ENCODE measurements at places on chromosomes 4 and X. TPM values are rescaled to one million over a fixed set of nuclear protein-coding genes. Genes with fewer than 3 reads are reported as not detected.

The NAA11 gene
- total RNA-seq: not detected

The TCEAL9 gene
- 90.7 TPM for total RNA-seq

The ANOS1 gene
- total RNA-seq: 70.8 TPM

The SPON2 gene
- total RNA-seq: 0.62 TPM

The PRKG2 gene
- 3.1 TPM for total RNA-seq

The SPARCL1 gene
- 0.81 TPM for total RNA-seq

The MAGEA2B gene
- not detected for total RNA-seq

The MTMR8 gene
- 5.1 TPM for total RNA-seq

The TXK gene
- total RNA-seq: not detected

The NR3C2 gene
- 0.22 TPM for total RNA-seq

The ATOH1 gene
- 0.55 TPM for total RNA-seq

The KDM5C gene
- total RNA-seq: 69.3 TPM

DNA sequence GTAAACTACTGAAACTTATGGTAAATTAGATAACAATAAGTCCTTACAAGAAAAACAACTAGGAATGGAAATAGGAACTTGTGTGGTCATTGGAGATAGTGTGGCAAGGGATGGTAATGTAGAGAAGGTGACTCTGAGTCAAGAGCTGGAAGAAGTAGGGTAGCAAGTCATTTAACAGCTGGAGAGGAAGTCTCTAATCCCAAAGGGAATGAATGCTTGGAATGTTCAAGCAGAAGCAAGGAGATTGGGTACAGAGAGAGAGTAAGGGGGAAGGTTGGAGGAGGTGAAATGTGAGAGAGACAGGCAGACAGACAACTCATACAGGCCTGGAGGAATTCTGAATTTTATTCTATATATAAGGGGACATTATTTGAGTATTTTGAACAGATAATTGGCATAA lies 260.6 kb upstream of the MAD2L1 start:
- peak; percentile 5 for DNase-seq

- DNase-seq: no peak
These were observed 26.3 kb downstream of the TBCK start for GRCh38 chr4:106289737-106290136.

GRCh38 chr4:61734409-61734808 lies 534.3 kb downstream of the ADGRL3 start:
- DNase-seq: no peak

GRCh38 chr4:16225863-16226815 lies at the start of gene TAPT1:
TSS of gene TAPT1 (minus strand) at chr4:16226471. CDS start at chr4:16226457, 14 bp downstream.
- DNase-seq: peak; percentile 92

DNA sequence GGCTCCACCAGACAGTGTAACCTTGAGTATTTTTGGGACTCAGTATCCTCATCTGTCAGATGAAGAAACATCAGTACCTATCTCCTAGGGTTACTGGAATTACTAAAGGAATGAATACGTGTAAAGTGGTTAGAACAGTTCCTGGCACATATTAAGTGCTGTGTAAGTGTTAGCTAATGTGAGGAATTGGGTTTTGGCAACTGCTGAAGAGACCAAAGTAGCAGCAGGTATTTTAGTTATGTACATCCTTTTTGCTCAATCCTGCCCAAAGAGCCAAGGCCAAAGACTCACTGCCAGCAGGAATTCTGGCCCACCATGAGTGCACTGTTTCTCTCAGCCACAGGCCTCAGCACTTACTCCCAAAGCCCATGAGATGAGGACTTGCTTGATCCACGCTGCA lies 16.7 kb upstream of the MCF2 start:
- DNase-seq: no peak

DNA sequence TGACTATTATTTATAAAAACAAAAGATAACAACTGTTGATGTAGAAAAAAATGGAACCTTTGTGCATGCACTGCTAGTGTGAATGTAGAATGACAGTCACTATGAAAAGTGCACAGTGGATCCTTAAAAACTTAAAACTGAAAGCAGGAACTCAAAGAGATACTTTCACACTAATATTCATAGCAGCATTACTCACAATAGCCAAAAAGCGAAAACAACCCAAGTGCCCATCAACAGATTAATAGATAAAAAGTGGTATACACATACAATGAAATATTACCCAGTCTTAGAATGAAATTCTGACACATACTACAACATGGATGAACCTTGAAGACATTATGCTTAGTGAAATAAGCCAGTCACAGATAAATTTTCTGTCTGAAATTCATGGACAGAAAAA lies 23.8 kb downstream of the CENPC start:
- DNase-seq: no peak

DNA sequence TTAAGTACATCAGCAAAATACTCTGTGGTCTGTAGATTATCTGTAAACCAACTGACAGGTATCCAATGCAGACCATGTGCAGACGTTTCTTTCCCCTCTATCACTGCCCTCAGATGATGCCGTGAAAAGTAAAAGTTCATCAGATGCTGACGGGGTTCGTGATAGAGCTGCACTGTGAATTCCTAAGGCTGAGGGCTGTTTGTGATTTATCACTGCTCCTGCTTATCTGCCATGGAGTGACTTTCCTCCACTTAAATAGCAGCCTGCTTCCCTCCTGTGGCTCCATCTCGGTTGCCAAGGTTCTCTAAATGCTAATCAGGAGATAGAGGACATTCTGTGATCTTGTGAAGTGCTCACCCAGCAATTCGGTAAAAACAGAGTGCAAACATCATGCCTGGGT lies 89.3 kb upstream of the SRD5A3 start:
- DNase-seq: no peak

- DNase-seq: no peak
These were observed 10.3 kb upstream of the LSM6 start for GRCh38 chr4:146165221-146165620.

DNA sequence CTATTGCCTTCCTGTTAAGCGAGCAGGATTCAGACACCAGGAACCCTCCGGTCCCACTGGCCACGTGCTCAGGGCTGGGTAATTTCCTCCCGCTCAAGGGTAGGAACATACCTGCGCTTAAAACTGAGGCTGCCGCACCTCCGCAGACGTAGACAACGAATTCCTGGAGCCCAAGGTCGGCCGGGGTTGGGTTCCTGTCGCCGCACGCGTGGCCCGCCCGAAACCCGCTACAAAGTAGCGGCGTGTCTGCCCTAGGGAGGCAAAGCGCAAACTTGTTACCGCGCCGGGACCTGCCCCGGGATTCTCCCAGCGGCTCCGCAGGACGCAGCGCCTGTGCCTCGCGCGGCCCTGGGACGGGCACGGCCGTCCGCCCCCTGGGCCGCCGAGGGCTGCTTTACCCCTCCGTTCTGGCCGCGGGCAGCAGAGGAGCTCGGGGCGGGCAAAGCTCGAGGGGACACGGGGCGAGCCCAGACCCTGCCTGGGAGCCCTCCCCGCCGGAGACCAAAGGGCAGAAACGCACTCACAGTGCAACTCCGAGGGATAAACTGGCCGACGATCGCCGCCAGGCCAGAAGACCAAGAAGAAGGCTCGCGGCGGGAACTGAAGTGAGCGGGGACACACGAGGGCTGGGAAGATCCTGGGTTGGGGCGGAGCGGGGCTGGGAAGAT lies at the start of gene ERVMER34-1:
Gene ERVMER34-1 (minus strand): TSS at position 607 of the 668 bp plus-strand sequence. CDS start 5,905 bp downstream, outside the sequence.
- peak; percentile 77 for DNase-seq

- DNase-seq: no peak
These were observed 39.6 kb downstream of the DDX60L start for GRCh38 chr4:168440442-168441264.

DNA sequence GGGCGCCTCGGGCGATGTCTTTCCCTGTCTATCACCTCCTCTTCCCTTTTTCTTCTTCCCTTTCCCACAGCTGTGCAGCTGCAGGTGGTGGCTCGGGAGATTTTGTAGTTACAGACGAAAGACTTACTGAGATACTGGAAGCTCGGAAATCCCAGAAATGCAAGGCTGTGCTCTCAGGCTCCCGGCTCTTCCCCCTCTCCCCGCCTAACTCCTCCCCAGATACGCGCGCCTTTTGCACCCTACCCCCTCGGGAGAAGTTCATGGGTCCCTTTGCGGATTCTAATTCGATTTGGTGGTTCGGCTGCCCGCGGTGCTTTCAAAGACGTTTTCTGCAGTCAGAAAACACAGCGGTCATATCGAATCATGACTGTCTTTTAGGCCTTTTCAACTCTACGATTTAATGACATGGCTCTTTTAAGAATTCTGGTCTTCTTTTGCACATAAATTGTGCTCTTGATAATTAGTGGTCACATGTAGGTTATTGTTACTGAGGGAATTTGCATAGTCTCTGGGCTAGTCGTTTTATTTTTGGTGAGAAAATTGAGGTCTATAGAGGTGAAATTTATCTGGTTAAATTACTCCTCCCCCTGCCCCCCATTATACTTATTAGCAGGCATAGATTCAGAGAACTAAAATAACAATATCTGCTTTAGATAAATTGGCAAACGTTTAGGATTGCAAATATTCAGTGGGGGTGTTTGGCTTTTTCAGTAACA lies 1.6 kb downstream of the SEPTIN11 start:
- DNase-seq: peak; percentile 24

- DNase-seq: no peak
These were observed 13.6 kb upstream of the PDGFRA start for GRCh38 chr4:54215379-54216077.

GRCh38 chrX:38891641-38892413 lies 90.6 kb downstream of the MID1IP1 start:
- DNase-seq: no peak

- peak; percentile 4 for DNase-seq
These were observed 174.9 kb upstream of the SMARCAD1 start for GRCh38 chr4:94032754-94033153.

GRCh38 chr4:18197467-18197866 lies 175.9 kb upstream of the LCORL start:
- DNase-seq: no peak

DNA sequence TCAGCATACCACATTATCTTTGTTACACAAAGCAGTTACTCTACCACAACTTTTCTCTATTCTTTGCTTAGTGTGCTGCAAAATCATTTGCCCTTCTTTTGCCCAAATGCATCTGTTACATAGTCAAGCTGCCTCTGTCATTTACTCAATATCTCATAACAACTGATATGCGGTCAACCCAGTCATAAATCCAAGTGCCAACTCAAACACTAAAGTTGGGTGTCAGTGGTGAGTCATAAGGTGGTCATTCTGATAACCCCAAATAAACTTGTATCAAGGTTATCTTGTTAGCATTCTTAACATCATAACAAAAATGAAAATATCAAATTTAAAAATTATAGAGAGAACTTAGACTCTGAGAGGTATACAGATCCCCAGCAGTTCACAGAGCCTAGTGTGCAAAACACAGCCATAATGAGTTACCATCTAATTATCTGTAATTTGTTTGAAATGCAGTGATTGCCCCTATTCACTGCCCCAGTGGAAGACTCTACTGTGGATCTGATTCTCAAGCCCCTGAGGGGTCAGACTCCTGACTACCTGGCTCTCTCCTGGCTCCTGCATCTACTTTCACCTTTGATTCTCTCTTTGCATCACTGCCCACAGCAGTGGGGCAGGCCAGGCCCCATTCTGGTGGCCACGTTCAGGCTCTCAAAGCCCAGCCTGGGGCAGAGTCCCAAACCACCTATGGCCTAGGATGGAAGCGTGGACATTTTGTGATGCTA lies 29.2 kb downstream of the TBC1D9 start:
- DNase-seq: no peak

- no peak for DNase-seq
These were observed 27.4 kb upstream of the CLDN24 start for GRCh38 chr4:183349673-183350072.

DNA sequence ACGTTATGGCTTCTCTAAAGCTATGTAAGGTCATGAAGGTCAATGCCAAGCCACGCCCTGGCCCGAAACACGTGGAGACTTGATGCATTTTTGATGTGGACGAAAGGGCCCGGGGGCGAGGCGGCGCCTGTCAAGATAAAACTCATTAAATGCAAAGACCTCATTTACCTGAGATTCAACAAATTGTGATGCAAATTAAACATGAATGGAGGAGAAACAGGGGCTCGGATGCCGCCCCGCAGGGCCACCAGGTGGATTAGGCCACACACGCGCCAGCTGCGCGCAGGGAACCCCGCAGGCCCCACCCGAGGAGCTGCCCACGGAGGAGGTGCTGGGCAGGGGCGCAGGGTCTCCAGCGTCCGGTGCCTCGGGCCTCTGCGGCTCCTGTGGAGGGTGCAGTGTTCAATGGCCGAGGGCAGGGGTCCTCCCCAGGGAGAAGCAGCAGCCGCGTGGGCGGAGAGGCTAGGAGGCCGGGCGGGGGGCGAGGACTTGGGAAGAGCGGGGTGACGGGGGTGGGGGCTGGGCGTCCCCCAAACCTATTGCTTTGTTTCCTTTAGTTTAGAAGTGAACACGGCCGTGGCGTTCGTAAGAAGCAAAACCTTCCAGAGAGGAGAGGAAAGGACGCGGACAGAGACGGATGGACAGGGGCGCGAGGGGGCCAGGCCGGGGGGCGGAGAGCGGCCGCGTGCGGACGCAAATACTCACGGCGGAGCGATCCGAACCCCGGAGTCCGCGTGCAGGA lies 40.4 kb downstream of the CPLX1 start:
- DNase-seq: peak; percentile 78

DNA sequence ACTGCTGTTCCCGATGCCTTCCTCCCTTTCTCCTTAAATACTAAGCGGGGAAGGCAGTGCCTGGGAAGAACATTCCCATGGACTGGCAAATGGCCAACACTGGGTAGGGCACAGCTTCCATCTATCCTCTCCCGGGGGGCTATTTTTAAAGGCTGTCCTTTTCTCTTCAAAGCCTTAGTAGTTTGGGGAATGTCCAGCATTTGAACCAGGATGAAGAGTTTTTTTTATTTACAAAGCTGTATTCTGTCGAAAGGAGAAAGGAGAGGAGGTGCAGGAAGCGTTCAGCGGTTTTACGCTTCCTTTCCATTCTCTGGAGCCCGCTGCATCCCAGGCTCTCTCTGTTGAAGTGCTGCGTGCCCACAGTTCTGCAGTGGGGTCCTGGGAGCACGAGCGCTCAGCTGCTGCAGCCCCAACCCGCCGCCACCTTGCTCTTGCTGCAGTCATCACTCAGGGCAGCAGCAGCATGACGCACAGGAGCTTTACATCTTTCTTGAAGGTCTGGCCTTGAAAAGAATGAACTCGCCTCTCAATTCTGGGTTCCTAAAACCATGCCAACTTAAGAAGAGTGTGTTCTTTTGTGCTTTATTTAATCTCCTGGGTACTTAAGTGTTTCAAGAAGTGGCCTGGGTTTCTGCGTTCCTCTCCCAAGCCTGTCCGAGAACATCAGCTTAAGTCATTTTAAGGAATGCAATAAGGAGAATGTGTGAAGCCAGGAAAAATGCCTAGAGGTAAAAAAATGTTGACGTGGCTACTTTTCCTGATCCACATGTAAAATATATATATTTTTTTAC lies 427.2 kb downstream of the MAPK10 start:
- no peak for DNase-seq
